ENCODE measurements at places on chromosomes 2 and 18.

GRCh38 chr18:49177812-49178211 is 227.0 kb upstream of the SMAD7 start:
- no peak for DNase-seq

GRCh38 chr2:231988179-231988866 is 26.8 kb downstream of the DIS3L2 start:
- DNase-seq = no peak

GRCh38 chr2:178244777-178245176 is 50.5 kb downstream of the OSBPL6 start:
- DNase-seq = no peak

DNA sequence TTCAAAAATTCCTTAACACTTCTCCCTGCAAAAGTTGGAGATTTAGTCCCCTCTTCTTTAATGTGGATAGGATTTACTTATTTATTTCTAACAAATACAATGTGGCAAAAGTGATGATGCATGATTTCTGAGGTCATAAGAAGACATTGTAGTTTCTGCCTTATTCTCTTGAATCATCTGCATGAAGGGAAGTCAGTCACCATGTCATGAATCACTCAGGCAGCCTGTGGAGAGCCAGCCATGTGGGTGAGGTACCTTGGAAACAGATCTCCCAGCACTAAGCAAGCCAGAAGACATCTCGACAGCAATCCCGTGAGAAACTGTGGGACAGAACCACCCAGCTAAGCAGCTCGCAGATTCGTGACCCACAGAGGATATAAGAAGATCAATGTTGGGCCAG is 2.7 kb upstream of the ZC3H8 start:
- DNase-seq = no peak

- no peak for DNase-seq
Observed at GRCh38 chr2:32706815-32707579, 79.1 kb downstream of the TTC27 start.

- peak; percentile 9 for DNase-seq
Observed at GRCh38 chr18:13540477-13541182, 185.7 kb downstream of the FAM210A start.

DNA sequence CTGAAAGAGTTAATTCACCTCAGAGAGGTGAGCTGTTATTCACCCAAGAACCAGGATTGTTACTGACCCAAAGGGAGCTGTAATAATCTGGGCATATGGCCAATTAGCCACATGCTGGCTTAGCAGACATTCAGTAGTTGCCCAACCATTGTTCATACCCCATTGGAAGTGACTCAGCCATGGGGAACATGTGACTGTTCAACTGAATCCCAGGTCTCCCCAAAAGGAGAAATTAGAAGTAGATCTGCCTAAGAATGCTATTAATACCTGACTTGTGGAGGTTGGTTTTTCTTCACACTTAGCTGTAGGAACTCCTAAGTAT is 272.6 kb upstream of the UBE2E3 start:
- no peak for DNase-seq
